ENCODE measurements at places on chromosomes 13 and 19.
A peak's percentile ranks its signal among the peaks of the same experiment; 100 is the strongest.

DNA sequence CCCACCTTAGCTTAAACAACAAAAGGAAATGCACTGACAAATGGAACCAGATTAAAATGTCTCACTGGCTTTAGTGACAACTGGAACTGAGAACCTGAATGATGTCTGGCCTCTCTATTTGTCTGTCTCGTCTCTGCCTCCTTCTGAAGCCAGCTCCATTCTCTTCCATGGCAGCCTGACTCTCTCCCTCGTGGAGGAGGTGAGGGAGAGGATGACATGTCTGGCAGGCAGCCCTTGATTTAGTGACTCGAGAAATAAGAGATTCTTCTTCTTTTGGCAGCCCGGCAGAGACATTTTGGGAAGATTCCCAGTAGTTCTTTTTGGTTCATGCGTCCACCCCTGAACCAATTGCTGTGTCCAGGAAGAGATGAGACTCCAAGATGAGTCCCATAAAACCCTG is 131.7 kb downstream of the KLF5 start:
- DNase-seq: no peak

- no peak for DNase-seq
These were observed 30.7 kb downstream of the ERICH6B start for GRCh38 chr13:45584816-45585215.

DNA sequence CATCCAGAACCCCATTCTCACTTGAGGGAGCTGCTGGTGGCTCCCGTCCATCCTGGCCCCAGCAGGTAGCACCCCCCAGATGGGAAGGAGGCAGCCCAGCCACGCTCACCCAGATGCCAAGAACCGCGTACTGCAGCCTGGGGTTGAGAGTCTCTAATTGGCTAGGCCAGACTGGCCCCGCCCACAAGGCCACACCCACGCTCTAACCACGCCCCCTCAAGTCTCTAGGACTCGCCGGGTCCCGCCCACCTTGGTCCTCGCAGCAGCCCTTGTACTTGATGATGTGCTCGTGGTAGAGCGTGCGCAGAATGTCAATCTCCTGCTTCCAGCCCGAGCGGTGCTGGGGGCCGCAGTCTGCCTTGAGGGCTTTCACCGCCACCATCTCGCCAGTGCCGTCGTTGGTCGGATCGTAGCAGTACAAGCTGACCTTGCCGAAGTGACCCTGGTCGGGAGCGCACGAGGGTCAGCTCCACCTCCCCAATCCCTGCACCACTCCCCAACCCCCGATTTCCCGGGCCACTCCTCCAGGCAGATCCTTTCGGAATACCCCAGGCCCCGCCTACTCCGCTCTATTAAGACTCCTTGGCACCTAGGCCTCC is 14.5 kb upstream of the ICAM3 start:
- no peak for DNase-seq

GRCh38 chr19:8221161-8221560 is 12.0 kb downstream of the CERS4 start:
- DNase-seq: no peak

- no peak for DNase-seq
These were observed 6.5 kb downstream of the KCTD4 start for GRCh38 chr13:45194081-45194939.

GRCh38 chr19:51000981-51001380 is 423 bp downstream of the KLK8 start:
- DNase-seq: no peak

- DNase-seq: no peak
These were observed 31.7 kb downstream of the RASA3 start for GRCh38 chr13:114100446-114101357.

DNA sequence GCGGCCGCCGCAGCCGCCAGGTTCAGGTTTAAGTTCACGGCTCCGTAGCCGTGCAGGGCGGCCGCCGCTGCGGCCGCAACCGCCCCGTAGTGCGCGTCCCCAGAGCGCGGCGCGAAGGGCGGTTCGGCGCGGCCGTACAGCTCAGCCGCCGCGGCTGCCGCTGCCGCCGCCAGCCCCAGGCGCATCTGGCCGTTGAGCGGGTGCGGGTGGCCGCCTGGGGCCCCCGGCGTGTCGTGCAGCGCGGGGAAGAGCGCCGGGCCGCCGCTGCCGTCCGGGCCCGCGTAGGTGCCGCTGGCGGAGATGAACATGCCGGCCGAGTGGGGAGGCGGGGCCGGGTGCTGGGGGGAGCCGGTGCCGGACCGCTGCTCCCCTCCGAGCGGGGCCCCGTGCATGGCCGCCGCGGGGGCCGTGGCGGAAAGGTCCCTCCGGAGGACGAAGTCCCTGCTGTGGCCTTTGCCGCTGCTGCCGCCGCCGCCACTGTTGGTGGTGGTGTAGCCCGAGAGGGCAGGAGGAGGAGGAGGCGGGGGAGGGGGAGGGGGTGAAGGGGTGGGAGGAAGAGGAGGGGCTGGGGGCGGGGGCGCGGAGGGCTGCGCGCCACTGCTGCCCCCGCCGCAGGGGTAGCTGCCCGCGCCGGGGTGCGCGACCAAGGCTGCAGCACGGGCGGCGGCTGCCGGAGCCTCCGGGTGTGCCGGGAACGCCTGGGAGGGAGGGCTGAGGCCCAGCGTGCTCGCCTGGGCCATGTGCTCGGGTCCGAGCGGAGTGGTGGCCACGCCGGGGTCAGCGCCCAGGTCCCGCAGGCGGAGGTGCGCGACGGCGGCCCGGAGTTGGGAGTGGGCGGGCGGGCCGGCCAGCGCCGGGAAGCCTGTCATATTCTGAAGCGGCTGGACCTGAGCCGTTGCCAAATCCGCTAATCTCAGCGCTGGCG is 654 bp downstream of the ZIC5 start:
- DNase-seq: no peak

GRCh38 chr19:51552996-51553725 is 17.9 kb upstream of the ZNF175 start:
- DNase-seq: no peak

DNA sequence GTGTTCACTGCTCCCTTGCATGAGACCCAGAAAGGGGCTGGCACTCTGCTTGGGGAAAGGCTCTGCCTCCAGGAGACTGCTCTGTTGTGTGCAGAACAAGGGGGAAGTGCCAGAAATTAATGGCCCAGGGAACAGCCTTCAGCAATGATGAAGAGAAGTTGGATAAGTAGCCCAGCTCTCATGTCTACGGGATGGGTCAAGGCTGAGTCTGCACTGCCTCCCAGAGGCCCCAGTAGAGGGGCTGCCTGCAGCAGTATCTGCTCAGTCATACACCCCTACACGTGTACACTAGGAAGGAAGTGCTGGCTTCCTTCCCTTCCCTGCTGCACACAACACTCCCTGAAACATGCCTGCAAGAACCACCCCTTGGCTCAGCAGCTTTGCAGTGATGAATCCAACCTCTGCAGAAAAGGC is 54.6 kb upstream of the URI1 start:
- DNase-seq: no peak

DNA sequence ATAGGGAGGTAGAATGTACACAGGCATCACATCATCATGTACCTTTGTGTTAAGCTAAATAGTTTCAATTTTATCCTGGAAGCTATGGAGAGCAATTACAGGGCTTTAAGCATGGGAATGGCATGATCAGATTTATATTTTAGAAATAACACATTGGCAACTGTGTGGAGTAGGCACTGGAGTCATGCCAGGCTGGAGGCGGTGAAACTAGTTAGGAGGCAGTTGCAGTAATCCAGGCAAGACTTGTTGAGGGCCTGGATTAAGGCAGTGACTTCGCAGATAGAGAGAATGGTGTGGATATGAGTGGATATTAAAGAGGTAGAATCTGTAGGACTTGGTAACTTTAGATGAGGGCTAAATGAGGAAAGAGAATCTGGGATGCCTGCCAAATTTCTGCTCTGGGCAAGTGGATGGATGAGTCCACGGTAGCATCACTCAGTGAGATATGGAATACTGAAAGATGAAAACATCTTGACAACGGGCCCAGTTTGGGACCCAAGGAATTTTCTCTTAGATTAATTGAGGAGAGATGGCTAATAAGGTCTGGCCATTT is 506.2 kb downstream of the FGF9 start:
- DNase-seq: no peak

DNA sequence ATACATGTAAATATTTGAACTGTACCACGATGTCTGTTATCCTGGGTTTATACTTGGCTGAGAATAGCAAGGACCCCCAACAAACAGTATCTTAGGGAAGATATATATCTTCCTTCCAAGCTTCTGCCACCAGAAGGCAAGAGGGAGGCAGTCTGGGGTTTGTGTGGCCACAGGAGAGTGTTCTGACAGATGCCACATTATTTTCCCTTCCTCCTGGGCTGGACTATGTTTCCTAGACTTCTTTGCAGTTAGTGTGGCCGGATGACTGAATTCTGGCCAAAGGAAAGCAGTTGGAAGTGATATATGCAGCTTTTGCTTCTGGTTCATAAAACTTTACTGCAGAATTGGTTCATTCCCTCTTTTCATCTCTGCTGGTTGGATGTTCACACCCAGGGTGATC is 39.9 kb upstream of the TMTC4 start:
- DNase-seq: no peak

DNA sequence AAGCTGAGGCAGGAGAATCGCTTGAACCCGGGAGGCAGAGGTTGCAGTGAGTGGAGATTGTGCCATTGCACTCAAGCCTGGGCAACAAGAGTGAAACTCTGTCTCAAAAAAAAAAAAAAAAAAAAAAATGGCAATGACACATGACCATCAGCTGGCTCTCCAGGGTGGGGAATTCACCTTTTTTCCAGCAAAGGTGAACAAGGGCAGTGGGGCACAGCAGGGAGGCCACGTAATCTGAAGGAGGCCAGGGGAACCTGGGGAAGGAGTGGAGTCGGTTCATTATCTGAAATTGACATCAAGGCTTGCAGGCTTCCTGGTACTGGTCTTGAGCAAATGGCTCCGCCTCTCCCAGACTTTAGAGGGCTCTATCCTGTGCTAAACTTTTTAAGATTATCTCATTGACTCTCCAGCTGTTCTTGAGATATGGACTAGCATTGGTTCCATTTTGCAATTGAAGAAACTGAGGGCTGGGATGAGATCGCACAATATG is 28.1 kb downstream of the KEAP1 start:
- no peak for DNase-seq

DNA sequence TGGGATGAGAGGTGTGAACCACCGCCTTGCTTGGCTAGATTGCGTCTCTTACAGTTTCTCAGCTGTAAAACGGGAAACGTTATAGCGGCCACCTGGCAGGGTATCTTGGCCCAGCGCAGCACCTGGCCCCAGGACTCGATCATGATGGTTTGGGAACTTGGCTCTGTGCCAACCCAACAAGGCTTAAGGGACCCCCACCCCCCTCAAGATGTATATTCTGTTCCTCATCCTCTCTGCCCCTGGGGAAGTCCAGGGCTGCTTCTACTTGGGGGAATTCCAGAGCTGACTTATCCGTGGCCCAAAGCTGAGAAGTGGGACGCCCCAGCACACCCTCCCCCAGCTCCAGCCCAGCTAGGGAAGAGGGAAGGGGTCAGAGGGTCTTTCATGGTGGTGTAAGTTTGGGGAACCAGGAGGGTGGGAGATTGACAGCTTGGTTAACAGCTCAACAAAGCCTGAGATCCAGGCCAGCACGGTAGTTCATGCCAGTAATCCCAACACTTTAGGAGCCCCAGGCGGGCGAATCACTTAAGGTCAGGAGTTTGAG is 695 bp downstream of the ICAM1 start:
- peak; percentile 50 for DNase-seq

Measured in immature natural killer cell (primary cell).